Activated CD4-positive, alpha-beta T cell treated with anti-CD3 and anti-CD28 coated beads, Interleukin-2, amount 50 U/mL, for 1 hour (primary cell): ENCODE measurements at places on chromosomes 1 and 21.

GRCh38 chr1:204254031-204254661 is 40.4 kb upstream of the GOLT1A start:
- no peak for DNase-seq

- DNase-seq, result no peak
Measured at GRCh38 chr1:246035060-246035541, 472.0 kb downstream of the SMYD3 start.

DNA sequence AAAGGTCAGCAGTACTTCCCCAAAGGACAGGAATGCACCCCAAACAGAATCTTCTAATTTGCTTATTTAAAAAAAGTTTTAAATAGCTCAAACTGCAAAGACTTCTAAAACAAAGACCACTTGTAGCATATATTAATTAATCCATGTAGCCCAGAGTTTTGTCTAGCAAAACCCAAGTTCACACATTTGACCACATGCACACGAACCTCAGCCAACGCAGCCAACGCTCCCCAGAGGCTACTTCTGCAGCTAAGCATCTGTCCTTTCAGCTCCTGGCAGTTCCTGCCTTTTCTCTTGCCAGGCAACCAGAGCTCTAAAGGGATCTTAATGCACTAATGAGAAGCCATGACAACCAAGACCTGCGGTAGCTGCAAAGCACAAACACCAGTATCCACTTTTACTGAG is 89.6 kb downstream of the RERE start:
- no peak for DNase-seq

DNA sequence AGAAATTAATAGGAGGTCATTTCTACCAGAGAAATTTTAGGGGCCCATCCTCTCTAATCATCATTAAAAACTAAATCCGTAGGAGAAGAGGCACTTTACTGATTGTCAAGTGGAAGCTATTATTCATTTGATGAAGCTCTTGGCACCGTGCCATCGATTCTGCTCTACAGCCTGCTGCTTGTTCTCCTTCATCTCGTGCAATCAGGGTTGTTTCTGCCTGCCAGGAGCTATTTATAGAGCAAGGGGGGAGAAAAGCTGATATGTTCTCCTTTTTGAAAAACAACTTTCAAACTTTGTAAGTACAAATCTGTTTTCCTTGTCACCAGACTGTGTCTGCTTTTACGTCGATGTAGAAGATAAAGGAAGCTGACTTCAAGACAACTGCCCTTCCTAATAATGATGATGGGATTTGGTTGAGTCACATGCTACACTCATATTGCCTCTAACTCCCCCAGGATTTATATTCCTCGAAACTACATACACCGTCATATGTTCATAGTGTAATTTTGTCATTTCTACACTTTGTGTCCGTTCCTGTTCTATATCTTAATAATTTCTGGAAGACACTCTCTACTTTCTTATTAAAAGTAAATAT is 169.6 kb upstream of the LHX8 start:
- DNase-seq, result no peak

DNA sequence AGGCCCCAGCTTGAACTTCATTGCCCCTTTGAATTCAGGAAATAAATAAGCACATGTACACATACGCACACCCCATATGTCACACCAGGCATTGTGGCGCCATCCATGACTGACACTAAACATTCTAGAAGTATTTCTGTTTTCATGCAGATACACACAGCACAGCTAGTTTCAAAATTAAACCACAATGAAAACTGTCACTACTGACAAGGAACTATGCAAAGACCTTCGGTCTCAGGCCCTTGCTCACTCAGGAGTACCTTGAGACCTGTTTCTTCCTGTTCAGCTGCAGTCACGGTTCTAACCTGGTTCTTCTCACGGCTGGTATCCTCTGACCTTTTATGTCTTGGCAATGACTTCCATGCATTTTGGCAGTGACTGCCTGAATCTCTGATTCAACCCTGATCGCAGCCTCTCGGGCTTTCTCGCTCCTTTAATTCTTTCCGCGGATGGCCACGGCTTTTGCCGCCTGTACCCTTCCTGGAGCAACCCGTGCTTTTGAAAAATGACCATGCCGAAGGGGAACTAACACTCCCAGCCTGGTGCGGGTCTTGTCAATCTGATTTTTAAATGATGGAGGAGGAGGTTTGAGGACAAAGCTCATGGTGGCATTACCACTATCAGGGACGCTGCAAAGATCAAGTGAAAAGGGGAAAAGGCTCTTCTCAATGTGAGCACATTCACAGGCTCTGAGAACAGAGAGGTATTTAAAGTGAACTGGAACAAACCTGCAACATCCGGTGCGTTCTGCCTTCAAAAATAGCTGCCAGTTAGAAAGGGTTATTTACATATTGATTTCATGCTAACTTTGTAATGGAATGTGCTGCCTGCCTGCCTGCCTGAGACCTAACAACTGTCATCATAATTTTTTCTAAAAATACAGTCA is 384.6 kb downstream of the RRAGC start:
- DNase-seq, result no peak

GRCh38 chr1:184493987-184494388 is 107.2 kb downstream of the C1orf21 start:
- no peak for DNase-seq

DNA sequence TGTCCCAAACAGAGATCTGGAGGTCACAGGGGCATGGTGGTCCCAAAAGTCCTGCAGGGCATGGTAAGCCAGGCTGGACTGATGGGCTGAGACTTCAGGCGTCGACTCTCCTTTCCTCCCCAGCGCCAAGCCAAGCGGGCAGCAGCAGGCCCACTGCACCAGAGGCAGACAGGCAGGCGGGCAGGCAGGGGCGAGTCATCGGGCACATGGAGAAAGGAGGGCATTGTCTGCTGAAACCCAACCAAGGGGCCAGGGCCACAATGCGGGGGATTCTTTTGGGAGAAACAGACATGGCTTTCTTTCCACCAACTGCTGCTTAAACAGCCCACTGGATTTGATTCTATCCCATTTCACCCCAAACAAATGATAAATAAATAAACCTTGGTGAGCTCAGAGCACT is 46.2 kb downstream of the TRABD2B start:
- DNase-seq, result no peak

GRCh38 chr1:201268604-201269151 is 14.6 kb upstream of the PKP1 start:
- DNase-seq, result no peak

DNA sequence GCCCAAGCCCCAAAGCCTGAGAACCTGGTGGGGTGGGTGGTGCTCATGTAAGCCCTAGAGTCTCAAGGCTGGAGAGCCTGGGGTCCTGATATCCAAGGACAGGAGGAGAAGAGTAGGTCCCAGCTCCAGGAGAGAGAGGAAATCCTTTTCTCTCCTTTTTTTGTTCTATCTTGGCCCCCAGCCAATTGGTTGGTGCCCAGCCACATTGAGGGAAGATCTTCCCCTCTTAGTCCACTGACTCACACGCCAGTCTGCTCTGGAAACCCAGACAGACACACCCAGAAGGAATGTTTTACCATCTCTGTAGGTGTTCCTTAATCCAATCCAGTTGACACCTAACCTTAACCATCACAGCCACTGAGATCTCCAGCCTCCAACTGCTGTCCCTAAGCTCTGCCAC is 16.2 kb upstream of the LIN9 start:
- no peak for DNase-seq

DNA sequence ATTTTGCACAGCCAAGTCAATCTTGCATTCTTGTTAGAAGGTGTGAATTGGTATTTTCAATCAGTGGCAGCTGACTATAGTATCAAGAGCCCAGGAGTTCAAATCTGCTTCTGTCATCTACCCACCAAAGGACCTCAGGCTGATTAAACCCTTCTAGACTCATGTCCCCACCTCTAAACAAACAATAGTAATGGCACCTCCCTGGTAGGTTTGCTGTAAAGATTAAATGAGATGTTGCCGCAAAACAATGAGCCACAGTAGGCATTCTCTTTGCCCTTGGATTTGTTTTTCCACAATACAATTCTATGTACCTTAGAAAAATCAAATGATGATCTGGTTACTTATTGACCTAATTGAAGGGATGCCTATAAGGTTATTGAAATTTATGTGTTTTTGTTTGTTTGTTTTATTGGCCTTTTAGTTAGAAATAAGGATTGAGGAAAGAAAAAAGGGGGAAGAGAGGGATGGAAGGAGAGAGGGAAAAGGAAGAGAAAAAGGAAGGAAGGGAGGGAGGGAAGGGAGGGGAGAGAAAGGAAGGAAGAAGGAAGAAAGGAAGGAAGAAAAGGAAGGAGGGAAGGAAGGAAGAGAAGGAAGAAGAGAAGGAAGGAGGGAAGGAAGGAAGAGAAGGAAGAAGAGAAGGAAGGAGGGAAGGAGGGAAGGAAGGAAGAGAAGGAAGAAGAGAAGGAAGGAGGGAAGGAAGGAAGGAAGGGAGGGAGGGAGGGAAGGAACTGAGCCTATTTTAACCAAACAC is 110.7 kb downstream of the ETS2 start:
- no peak for DNase-seq

DNA sequence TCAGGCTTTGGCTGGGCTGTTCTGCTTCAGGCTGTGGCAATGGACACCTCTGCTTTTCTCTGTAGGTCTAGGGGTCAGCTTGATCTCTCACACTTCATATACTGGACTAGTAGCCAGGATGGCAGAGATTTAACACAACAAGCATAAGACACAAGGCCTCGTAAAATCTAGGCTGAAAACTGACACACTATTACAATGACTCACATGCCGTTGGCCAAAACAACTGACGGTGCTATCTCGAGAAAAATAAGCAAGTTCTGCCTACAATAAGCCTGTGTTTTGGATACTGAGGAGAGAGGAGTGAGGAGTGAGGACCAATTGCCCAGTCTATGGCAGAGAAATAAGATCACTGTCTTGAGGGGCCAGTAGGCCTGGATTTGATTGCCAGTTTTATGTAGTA is 840.7 kb upstream of the ADAMTS5 start:
- DNase-seq, result no peak

DNA sequence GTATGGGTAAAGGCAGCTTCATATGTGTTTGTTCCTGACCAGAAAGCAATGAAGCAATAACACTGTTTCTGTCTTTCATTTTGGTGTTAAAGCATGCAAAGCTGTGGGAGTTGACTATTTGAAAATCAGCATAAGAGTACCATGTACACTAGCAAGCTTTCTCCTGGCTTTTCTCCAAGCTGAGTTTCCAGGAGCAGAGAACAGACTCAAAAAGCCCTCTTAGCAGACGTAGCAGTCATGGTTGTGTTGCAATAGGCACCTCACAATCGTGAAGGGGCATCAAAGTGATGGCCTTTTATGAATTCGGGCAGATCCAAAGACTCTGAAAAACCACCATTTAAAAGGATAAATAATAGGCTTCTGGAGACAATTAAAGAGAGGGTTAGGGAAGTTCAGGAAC is 159.7 kb downstream of the PTGER3 start:
- no peak for DNase-seq

GRCh38 chr1:12081648-12082396 is 18.7 kb downstream of the TNFRSF8 start:
- no peak for DNase-seq

DNA sequence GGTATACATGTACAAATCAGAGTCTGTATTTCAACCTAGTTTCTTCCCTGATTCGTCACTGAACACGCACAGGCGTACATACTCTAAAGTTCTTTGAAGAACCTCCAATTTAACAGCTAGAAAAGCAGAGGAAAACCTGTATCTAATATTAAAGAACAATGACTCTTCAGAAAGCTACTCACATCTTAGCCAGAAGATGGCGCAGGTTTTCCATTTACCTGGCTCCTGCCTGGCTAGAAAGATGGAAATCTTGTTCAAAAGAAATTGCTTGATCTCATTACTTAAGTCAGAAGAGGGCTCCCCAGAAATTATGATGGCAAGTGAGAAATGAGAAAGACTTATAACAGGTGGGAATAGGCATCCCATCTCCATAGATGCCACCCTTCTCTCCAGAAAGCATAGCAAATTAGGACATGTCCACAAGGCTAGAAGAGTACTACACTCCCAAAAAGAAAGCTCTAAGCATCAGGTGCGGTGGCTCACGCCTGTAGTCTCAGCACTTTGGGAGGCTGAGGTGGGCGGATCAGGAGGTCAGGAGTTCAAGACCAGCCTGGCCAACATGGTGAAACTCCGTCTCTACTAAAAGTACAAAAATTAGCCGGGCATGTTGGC is 19.0 kb upstream of the L1TD1 start:
- DNase-seq, result peak; percentile 24

- DNase-seq, result no peak
Measured at GRCh38 chr1:213159376-213159775, 108.3 kb downstream of the RPS6KC1 start.

GRCh38 chr1:68953311-68953710 is 456.4 kb upstream of the DEPDC1 start:
- no peak for DNase-seq

DNA sequence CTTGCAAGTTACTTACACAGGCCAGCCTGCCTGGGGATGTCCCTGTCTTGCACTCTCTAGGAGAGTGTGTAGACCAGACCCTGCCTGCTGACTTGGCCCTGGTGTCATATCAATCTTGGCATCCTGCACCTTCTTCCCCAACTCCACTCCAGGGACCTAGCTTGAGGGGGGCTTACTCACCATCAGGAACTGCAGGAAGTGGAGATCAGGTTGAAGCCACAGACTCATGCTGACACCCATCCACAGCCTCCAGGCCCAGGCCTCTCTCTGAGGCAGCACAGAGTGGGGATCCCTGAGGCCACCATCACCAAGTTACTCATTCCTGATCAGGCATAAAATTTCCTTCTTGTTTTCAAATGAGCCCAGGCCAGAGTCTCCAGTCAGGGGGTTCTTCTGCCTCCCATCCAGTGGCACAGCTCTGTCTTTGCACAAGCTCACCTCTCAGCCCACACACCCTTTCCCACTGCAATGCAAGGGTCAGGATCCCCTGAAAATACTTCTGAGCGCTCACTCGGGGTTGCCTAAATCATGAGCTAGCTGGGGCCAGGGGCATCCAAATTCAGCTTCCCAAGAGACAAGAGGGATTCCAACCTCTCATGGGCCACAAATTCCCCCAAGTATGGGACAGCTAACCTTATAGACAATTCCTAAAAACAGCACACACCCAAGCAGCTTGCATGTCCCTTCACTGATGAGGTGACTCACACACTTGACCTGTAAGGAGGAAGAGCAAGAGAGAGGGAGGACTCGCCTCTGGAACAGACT is 33.5 kb downstream of the CSMD2 start:
- DNase-seq, result no peak

DNA sequence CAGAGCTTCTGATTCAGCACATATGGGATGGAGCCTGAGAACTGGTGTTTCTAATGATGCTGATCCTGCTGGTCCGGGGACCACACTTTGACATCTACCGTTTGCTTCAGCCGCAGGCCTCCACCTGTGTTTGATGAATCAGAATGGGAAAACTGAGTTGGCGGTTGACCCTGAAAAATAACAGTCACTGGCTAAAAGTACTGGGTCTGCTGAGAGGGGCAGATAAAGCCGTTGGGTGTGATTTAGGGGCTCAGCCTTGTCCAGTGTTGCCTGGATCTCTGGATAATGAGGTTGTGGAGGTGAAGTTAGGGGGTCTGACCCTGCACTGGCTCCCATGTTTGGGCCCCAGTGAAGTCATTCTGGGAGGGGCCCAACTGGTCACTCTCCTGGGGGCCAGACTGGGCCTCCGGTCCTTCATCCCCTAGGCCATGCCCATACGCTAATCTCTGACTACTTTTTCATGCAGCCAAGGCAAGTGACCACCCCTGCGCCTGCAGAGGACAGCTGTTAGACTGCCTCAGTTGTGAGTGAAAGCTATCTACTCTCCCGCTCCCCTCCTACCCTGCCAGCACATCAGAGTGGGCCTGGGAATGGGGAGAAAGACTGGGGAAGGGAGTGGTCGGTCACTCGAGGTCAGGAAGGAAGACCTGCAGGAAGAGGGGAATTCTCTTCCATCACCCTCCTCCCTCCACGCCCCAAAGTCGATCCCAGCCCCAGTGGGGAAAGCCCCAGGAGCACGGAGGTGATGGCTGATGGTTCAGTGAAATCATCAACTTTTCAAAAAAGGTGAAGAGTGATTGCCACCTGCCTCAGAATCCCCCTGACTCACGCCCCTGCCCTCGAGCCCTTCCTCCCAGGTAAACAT is 27.7 kb downstream of the VASH2 start:
- DNase-seq, result no peak
